ENCODE measurements at places on chromosomes 2 and 18.

GRCh38 chr2:161044095-161044865, 115.9 kb upstream of the TANK start:
- DNase-seq, result no peak

DNA sequence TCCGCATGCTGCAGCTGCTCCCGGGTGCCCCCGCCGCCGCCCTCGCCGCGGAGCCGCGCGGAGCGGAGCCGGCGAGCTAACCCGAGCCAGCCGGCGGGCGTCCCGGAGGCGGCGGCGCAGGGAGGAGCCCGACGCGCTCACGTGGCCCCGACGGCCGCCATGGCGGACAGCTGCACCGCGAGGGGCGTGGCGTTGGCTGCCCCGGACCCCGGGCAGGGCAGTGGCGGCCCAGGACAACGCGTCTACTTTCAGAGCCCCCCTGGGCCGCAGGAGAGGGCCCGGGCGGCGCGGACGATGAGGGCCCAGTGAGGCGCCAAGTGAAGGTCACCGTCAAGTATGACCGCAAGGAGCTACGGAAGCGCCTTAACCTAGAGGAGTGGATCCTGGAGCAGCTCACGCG, 30.0 kb upstream of the CCNYL1 start:
- no peak for DNase-seq

- DNase-seq, result no peak
These were observed 343.7 kb downstream of the SPAG16 start for GRCh38 chr2:213627835-213628460.

GRCh38 chr2:143087033-143087432, 42.2 kb upstream of the ARHGAP15 start:
- DNase-seq, result no peak

DNA sequence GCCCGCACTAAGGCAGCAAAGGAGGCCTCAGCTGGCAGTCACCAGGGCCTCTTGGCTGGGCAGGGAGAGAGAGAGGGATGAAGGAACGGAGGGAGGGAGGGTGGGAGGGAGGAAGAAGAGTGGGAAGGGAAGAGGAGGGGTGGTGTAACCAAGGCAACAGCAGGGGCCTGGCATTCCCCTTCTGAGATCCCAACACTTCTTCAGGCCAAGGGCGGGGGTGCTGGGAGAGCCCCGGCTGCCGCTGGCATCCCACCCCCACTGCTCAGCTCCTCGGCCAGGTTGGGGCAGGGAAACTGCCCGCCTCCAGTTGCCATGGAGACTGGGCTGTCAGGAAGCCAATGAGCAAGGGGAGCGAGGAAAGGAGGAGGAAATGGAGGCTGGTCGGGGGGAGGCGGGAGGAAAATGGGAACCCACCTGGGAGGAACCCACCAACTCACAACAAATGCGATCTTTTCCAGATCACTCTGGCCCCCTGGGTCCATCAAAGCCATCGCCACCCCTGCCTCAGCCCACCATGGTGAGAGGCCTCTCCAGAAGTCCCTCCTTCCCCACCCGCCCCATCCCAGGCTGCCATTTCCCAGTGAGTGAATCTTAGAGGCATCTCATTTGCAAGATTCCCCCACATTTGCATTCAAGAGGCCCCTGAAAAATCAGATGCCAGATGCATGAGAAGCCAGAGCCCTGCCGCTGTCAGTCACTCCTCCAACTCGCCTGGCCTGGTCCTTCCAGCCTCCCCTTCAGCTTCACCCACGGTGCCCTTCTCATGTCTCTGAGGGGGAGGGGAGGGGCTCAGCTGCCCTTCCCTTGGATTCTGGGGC, 12.4 kb downstream of the SH2D6 start:
- no peak for DNase-seq

DNA sequence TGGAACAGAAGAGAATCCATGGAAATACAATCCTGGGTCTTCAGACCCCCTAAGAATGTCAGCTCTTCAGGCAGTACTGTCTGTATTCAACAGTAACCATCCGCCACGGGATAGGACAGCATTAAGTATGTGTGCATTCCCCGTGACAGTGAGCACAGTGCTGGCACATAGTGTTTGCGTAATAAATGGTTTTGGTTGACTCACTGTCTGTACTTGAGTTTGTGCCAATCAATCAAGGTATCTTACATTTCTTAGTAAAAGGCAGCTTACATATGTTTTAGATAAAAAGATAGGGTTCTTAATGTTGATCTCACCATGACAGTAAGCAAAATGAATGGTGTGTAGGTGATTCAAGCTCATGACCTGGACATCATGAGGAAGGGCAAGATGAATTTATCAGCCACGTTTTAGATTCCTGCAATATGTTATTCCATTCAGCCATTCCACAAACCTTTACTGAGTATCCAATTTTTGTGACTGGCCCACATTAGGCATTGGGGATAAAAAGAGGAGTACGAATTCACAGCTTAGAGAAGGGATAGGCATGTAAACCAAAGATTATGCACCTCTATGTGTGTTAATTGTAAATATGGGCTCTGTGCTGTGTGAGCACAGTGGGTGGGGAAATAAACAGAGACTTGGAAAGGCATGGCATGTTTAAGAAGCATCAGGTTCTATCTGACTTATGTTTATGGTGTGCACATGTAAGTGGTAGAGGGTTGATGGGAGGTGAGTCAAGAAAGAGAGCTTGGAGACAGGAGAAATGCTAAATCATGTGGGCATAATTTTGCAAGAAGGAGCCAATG, 258.8 kb downstream of the SLC8A1 start:
- no peak for DNase-seq

- DNase-seq, result no peak
These were observed 100.5 kb downstream of the TEX51 start for GRCh38 chr2:126999106-126999756.

DNA sequence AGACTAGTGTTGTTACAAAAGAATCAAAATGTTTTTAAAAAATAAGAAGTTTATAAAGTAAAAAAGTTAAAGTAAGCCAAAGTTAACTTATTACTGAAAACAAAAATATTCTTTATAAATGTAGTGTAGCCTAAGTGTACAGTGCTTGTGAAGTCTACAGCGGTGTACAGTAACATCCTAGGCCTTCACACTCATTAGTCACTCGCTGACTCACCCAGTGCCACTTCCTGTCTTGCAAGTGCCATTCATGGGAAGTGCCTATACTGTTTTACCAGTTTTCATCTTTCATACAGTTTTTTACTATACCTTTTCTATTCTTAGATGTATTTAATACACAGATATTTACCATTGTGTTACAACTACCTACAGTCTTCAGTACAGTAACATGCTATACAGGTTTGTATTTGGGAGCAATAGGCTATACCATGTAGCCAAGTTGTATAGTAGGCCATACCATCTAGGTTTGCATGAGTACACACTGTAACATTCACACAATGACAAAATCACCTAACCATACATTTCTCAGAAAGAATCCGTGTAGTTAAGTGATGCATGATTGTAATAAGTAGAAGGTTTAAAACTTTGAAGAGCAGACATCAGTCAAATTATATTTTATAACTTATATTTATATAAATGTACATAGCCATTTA, 13.4 kb downstream of the SERPINB7 start:
- DNase-seq, result no peak

DNA sequence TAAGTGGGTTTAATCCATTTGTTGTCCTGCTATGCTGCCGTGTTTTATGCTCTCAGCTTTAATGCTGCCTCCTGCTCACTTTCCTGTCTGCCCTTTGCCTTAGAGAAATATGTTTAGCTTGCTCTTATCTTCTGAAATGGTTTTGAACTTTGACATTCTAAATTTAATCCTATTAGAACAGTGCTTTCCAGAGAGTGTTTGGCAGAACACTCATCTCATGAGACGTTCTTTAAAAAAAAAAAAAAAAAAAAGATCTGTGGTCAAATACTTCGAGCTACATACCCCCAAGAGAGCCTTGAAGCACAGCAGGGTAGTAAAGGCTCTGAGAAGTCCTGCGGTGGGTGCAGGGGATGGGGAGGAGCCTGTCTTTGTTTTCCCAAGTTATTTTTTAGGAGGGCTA, 161.3 kb downstream of the SPP2 start:
- DNase-seq, result no peak

DNA sequence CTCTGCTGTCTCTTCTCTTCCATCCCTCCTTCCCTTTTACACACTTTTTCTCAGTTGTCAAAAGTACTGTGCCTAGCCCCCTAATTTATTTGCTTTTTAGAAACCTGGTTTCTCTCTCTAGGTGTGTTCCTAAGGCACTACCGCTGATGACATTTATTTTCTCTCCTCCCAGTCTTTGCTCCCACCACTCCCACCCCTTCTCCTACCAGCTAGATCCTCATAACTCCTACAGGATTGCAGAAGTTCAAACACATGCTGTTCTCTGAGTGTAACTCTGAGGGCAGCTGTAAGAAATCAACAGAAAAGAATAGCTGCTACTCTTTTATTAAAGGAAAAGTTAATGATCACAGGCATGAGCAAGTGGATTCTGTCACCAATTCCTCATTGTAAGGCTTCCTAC, 22.3 kb upstream of the LRRTM1 start:
- DNase-seq, result no peak

DNA sequence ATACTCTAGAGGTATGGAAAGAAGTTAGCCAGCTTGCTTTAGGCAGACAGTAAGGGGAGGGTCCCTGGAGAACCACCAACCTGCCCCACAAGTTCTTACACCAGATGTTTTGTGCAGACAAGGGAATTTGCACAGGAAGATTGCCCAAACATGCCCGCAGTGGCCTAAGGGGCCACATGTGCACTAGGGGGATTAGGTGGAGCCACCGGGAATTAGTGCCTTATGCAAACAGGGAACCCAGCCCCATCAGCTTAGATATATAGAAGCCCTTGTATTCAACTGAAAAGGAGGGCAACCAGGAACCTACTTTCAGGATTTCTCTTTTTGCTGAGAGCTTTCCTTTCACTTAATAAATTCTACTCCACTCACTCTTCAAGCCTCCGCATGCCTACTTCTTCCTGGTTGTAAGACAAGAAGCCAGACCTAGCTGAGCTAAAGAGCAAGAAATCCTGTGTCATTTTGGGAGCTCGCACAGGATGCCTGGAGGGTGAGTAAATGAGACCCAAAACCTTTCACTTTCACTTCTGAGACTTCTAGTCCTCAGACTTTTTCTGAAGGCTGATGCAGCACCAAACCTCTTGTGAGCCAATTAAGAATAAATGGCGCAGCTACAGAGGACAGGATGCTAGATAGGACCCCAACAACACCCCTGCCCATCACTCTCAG, 146.3 kb downstream of the GCA start:
- no peak for DNase-seq

- no peak for DNase-seq
These were observed 196.1 kb upstream of the CTAGE1 start for GRCh38 chr18:22613788-22614187.

GRCh38 chr2:210267698-210268097, 42.5 kb upstream of the ACADL start:
- DNase-seq, result no peak

- no peak for DNase-seq
These were observed 135.8 kb downstream of the HDAC4 start for GRCh38 chr2:239264838-239265651.

DNA sequence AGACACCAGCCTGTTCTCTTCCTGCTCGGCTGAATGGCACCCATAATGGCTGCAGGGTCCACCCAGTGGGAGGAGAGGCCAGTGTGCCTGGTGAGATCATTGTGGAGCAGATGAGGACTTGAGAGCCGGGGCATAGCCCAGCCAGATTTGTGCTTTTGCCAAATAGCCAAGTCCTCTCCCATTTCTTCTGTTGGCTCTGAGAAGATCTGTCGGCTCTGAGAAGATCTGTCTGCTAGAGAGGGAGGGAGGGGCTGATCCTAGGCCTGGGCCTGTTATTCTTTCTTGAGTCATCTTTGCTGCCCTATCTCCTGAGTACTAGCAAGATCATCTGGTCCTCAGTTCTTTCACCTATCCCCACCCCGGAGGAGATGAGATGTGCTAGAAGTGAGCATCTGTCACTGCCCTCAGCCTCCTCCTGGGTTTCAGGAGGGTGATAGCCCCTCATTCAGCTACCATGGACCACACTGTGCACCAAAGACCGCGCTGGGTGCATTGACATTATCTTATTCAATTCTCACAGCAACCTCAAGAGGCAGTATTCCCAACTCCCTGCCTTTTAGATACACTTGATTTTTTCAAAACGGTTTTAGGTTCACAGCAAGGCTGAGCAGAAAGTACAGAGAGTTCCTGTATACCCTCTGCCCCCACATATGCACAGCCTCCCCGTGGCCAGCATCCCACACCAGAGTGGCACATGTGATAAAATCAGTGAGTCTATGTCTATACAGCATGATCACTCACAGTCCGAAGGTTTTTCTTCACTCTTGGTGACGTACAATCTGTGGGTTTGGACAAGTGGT, 98.6 kb downstream of the CAPN13 start:
- no peak for DNase-seq

DNA sequence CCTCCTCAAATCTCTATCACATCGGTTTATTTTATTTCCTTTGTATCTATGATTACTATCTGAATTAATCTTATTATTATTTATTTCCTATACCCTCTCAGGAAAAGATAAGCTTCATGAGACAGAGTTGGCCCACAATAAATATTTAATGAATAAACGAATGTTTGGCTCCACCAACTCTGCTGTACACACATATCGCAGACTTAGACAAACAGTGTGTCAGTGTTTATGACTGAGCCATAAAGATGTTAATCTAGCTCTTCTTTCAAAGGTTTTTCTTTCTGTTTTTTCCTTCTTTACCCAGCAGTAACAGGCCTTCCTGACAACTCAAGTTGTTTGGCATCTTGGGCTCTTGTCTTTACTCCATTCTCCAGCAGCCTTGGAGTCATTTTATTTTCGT, 329.5 kb downstream of the CDH2 start:
- DNase-seq, result no peak

GRCh38 chr2:240764605-240765004, 55.4 kb downstream of the KIF1A start:
- DNase-seq, result no peak

GRCh38 chr2:190169221-190170072, 106.9 kb upstream of the MSTN start:
- no peak for DNase-seq

DNA sequence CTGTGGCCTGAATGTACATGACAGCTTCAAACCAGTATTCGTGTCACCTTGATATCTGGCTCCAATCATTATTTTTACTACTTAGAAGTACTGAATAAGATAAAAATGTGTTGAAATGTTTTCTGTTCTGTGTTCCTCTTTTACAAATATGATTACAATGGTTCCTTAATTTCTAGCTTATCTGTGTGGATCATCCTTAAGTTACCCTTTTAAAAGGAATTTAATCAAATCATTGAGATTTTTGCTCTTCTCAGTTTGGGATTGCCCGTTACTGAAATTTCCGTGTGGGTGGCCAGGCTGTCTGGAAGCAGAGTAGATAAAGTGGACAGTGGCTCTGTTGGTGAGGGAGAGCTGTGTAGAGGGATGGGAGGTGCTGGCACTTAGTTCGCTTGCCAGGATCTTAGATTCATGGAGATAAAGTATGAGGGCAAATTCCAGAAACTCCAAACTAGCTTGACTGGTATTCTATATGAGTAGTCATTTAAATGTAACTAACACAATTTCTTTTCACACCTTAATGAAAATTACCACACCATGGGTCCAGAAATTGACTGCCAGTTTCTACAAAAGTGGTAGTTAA, 27.4 kb upstream of the SAG start:
- no peak for DNase-seq

DNA sequence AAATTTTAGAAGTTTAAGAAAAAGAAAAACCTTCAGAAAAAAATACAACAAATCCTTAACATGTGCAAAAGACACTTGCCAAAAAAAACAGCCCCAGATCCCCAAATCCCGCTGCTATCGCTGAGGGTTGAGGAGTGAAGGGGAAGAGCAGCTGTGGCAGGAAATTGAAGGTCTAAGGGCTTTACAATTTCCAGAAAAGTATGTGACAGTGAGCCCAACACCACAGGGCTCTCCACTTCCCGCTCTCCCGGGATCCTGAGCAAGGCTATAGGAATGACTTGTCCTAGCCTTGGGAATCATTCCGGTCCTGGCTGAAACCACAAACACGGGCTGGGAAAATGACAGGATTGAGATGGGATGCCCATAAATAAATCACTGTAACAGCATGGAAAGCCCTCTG, 191.4 kb downstream of the TMEM163 start:
- no peak for DNase-seq
